CD4-positive, alpha-beta T cell treated with Interleukin-17A for 4 hours (primary cell): ENCODE measurements at places on chromosomes 3 and 15.

DNA sequence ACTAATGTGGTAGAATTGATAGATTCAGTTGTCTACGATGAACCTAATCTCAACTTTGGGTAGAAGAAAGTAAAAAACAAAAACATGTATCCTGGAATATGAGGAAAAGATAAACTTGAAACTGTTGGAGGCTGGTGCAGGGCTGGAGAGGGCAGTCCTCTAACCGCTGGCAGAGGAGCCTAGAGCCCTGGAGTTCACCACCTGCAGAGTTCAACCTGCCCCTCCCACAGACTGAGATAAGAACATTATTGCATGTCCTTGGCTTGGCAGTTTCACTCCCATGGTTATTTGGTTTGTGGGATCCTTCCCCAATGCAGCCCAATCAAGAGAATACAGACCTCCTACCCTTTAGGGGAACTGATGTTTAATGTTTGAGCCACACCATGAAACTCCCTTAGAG is 53.2 kb upstream of the GATM start:
- no peak for DNase-seq

DNA sequence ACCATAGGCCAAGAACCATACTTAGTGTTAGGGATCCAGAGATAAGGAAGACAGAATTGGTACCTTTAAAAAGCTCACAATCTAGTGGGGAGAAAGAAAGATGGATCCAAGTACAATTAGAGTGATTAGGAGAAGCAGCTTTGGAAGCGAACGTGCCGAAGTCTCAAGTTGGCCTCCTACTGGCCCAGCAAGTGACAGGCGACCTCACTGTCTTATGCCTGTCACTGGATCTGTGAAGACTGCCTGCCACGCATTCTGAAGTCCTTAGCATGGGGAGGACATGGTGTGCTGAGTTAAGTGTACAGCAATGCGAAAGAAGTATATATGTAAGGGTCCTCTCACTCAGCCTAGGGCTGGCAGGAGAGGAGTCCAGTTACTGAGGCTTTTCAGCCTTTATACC is 141.0 kb downstream of the GABRB3 start:
- DNase-seq = no peak

GRCh38 chr3:133589503-133589902 is 16.0 kb downstream of the CDV3 start:
- no peak for DNase-seq

- no peak for DNase-seq
Observed at GRCh38 chr3:53346514-53346913, 829 bp downstream of the DCP1A start.

GRCh38 chr3:98777801-98778220 is 14.7 kb downstream of the ST3GAL6 start:
- DNase-seq = no peak

GRCh38 chr3:139794469-139795265 is 116.9 kb upstream of the NMNAT3 start:
- DNase-seq = no peak

- no peak for DNase-seq
Observed at GRCh38 chr15:40038275-40038637, 725 bp downstream of the SRP14 start.

- DNase-seq = no peak
Observed at GRCh38 chr3:34065901-34066300, 267.5 kb downstream of the PDCD6IP start.

GRCh38 chr3:197241173-197241572 is 57.2 kb downstream of the DLG1 start:
- no peak for DNase-seq

DNA sequence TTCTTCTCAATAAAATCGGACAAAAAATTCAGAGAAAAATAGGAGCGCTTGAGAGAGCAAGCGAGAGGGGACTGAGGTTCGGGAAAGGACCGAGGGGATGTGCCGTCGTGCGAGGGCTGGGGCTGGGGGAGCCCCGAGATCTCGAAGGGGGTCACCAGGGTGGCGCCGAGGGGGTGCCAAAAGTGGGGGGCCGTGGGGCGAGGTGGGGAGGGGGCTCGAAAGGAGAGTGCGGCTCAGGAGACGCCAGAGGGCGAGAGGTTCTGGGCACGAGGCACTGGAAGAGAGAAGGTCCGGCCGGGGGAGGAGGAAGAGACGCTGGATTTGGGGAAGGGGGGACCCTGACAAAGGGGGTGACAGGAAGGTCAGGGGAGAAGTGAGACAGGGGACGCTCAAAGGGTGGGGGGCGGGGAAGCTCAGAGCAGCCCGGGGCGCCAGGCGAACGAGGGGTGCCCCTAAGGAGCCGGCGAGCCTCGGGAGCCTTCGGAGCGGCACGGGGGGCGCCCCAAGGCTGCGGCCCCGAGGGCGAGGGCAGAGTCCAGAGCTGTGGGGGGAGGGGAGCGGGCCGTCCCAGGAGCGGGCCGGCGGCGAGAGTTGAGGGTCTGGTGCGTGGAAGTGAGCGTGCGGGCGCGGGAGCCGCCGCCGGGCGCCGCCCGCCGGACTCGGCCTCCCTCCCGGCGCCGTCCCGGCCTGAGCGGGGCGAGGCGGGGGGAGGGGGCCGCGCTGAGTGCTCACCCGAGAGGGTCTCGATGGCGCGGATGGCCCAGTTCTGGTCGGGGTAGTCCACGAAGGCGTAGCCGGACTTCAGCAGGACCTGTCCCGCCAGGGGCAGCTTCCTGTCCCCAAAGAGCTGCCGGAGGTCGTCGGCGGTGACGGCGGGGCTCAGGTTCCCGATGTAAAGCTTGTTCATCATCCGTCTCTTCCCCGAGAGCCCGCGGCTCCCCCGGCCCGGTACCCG is 514 bp downstream of the IGF2BP2 start:
- no peak for DNase-seq

GRCh38 chr3:194675680-194676079 is 3.7 kb upstream of the LSG1 start:
- no peak for DNase-seq

DNA sequence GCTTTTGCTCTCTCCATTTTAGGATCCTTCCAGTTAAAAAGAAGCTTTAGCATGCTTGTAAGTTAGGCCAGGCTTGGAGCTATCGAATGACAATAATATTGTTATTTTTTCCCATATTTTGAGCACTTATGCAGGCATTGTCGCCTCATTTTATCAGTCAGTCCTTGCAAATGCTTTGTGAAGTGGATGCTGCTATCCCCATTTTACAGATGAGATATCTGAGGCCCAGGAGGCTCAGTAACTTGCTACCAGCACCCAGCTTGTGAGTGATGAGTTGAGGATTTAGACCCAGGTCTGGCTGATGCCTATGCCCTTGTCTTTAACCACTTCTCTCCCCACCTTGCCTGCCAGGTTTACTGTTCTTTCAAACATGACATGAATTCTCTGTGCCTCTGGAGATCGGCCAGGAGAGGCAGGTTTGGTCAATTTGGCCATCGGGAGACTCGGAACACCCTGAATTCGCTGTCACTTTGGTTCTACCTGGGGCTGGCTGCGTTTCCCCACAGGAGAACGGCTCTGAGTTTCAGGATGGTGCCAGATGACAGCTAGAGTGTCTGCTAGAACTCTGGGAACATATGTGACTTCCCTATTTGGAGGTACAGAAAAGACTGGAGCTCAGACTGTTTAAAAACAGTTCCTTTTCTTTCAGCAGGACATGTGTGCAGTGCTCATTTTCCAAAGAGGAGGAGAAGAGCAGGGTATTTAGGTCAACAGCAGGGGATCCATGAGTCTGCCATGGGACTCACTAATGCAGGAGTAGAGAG is 25.5 kb upstream of the ZNF710 start:
- DNase-seq = no peak

- DNase-seq = no peak
Observed at GRCh38 chr3:182241766-182242488, 530.2 kb downstream of the SOX2 start.

- no peak for DNase-seq
Observed at GRCh38 chr3:177352424-177352823, 155.1 kb upstream of the TBL1XR1 start.

DNA sequence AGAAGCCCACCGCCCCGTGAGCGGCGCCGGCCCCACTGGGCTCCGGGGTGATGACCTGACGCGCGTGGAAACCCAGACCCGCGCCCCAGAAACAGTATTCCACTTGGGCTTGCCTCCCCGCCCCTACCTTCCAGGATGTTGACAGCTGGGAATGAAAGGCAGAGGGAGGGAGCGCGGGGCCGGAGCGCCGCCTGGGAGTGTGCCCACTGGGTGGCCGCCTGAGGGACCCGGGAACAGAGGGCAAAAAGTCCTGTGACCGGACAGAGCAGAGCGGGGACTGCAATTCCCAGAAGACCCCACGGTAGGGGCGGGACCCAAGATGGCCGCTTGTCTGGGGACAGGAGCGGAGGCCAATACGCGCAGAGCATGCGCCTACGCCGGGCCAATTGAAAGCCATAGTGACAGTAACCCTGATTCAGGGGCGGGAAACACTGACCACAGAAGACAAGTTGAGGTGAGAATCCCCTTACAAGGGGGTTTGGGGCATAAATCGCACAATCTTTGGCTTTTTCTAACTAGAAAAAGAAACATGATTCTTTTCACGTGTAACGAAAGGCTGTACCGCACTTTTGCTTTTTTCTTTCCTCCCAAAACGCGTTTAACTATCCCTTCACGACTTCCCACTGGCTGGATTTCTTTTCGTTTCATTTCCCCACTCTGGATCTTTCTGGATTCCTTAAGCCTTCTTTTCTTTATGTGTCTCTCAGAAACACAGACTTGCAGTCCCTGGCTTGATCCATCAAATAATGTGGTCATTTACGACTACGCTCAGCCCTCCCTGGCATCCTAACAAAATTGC is at the start of gene FHIT:
FHIT (minus strand) TSS at position 279 of the 799 bp plus-strand sequence.
- peak; percentile 92 for DNase-seq
